Stimulated activated CD4-positive, alpha-beta T cell treated with anti-CD3 and anti-CD28 coated beads, Interleukin-12 subunit alpha, Interleukin-12 subunit beta, amount 100 ng/mL, for 24 hours (primary cell): ENCODE measurements at places on chromosomes 2 and 18.

- no peak for DNase-seq
These were observed 24.7 kb downstream of the SP140 start for GRCh38 chr2:230250231-230250630.

DNA sequence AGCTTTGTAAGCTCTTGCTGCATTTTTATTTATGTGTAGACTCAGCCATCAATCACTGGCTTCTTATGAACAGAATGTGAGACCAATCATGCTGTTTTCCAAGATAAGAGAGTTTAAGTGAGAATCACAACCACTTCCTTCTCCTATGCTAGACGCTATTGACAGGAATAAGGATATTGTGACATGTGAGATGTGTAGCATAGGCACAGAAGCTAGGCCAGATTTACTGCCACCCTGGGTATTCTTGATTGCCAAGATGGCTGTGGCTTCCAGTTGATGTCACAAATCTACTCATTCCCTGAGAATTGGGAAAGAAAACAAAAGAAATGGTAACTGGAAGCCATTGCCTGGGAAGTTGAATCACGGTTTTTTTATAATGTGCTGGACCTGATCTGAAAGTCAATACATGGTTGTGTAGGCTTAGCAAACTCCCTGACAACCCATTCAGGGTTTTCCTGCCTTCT is 49.9 kb downstream of the RAB27B start:
- DNase-seq, result no peak

- no peak for DNase-seq
These were observed 95.1 kb downstream of the EHBP1 start for GRCh38 chr2:62800618-62801017.

GRCh38 chr2:34251578-34251977 is 652.5 kb upstream of the FAM98A start:
- no peak for DNase-seq

DNA sequence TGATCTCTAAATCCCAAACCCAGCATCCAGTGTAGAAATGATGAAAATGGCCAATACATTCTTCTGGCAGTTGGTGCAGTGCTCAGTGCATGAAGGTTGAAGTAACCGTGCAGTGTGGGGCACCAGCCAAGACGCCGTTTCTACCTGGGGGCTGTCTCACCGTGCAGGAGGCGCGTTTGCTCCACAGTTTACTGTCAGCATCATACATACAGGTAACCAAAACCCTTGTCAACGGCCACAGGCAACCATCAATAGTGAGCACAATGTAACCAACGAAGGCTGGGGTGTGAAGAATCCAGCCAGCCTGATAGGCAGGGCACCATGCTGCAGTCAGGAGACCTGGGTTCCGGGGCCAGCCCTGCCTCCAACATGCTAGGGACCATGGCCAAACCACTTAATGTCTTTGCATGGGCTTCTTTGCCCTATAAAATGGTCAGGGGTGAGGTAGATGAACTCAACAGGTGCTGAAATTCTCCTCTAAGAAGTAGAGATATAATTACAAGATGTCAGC is 127.5 kb upstream of the ID2 start:
- no peak for DNase-seq

DNA sequence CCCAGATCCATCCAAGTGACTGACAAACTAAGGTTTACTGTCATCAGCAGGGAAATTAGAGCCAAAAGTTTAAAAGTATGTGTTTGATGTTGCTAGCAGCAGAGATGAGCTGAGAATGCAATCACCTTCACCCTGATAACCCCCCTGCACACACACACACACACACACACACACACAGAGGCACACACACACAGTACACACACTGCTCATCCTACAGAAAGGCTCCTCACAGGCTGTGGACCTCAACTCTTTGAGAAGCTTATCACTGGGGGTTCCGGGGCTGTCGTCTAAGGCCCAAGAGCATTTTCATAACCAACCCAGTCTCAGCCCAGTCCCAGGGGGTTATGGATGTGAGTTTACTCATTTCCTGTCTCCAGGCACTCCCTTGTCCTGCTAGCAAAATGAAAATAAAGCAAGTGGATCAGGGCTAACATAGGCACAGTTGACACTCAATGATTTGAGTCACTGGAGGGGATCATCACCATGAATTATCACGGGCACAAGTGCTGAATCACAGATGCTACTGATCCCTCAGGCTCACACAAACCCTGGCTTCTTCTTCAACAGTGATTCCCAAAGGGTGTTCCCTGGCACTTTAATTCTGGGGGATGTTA is 76.6 kb downstream of the ALK start:
- no peak for DNase-seq

- DNase-seq, result no peak
These were observed 3.8 kb downstream of the SP3 start for GRCh38 chr2:173961346-173961705.
